ENCODE measurements at places on chromosomes 2 and 18.

DNA sequence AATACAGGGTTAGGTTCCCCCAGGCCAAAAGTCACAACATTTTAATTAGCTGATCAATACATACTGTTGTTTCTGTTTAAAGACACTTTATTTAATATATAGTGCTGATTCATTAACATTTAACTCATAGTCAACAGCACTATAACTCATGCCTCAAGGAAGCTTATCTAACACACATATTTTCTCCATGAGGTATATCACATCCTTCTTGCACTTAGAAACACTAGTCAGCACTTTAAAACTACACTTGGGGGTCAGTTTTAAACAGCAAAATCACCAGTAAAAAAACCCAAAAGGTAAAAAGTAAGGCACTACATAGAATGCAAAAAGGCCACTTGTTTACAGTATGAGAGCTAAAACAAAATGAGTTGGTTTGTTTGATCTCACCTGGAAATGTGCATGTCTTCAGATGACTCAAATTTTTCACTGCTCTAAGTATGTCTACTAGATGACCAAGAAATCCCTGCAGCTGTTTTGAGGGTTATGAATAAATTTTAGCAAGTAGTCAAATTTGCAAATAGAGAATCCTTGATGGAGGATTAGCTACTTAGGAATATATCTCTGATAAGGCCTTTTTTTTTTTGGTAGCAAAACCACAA is 54.1 kb upstream of the EPB41L5 start:
- DNase-seq: no peak

GRCh38 chr2:16093639-16094529 is 153.5 kb downstream of the MYCN start:
- DNase-seq: no peak

DNA sequence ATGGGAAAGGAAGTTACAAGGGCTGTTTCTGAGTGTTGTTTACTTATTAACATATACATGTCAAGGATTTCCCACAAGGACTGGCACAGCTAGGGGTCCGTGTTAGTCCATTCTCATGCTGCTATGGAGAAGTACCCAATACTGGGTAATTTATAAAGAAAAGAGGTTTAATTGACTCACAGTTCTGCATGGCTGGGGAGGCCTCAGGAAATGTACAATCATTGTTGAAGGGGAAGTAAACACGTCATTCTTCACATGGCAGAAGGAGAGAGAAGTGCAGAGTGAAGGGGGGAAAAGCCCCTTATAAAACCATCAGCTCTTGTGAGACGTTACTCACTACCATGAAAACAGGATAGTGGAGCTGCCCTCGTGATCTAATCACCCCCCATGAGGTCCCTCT is 128.9 kb upstream of the CELF4 start:
- DNase-seq: no peak

DNA sequence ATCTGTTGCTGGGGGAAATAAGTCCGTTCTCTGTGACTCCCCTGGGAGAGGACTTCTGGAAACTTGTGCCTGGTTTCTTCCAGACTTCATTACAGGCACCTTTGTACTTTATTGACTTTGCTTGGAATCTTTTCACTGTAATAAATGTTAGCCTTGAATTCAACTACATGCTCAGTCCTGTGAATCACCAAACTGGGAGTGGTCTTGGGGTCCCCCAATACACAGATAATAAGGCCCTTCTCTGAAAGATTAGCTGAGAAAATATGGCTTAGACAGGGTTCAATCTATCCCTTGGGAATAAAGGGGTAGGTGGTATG is 48.7 kb upstream of the KIDINS220 start:
- DNase-seq: no peak
